ENCODE measurements at places on chromosomes 5 and 9.

DNA sequence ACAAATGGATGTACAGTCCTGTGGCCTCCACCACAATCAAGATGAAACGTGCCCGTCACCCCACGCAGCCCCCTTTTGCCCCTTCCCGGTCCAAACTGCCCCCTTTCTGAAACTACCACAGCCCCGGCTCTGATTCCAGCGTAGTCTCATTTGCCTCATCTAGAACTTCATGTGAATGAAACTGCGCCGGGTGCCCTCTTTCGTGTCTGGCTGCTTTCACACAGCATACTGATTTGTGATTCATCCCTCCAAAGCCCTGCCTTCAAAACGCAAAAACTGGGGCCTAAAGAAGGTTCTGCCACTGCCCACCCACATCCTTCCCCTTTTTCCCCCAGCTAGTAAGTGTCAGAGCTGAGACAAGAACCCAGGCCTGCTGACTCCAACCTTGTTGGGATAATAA lies 31.5 kb upstream of the NCS1 start:
- peak; percentile 28 for DNase-seq

GRCh38 chr5:112312295-112313275 lies 106.5 kb downstream of the EPB41L4A start:
- DNase-seq: no peak

DNA sequence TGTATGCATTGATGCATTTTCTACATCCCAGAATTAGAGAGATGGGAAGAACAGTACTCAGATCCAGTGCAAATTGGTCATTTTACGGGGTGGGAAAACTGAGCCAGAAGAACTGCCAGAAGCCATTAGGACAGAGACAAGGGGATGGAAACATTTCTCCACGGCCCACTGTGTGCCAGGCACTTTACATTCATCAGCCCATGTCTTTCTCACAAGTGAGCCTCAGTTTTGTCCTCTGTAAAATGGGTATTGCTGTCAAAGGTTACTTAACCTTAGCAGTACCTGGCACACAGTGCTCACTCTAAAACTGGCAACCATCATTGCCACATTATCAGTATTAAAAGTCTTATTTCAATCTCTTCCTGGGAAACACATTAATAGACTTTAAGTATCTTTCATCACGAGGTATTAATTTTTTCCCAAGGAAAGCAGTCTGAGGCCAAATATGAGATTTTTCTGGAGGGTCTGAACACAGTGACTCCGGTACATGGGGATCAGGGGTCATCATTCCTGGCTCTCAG lies 5.2 kb downstream of the DUSP1 start:
- DNase-seq: no peak

DNA sequence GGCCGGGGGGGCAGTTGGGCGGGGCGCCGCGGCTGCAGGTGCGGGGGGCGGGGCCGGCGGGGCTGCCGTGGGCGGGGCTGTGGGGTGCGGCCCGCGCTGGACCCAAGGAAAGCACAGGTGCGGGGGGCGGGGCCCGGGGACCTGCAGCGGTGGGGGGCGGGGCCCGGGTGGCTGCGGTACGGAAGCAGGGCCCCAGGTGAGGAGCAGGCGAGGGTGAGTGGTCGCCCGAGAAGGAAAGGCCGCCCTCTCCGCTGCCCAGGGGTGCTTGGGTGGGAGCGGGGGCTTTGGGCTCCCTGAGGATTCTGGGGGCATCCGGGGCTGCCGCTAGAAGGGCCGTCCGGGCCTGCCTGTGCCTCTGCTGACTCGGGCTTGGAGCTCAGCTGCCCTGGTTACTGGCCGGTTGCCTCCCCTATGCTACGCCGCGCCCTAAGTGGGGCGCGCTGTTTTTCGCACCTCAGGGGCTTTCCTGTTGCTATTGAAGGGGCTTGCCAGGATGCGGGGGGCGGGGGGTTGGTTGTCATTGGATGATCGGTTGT lies 767 bp downstream of the RALGPS1 start:
- peak; percentile 63 for DNase-seq

Measured in CD4-positive, alpha-beta T cell treated with Interleukin-15 for 1 hour (primary cell).